NCI-H446 (cell line): ENCODE measurements at places on chromosomes 3 and 15.

DNA sequence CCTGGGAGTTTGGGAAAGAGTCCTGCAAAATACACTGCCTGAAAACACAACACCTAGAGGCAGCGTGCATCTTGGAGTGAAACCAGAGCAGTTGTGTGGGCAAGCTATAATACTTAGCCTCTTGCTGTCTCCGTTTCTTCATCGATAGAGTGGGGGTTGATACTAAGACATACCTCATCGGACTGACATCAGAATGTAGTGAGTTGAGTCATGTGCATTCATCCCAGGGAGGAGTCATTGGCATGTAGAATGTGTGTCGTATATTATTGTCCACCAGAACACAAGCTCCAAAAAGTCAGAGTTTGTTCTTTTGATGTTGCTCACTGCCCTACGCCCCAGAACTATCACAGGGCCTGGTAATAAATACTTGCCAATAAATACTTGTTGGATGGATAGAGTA, 4.3 kb downstream of the SNTN start:
- no peak for DNase-seq

DNA sequence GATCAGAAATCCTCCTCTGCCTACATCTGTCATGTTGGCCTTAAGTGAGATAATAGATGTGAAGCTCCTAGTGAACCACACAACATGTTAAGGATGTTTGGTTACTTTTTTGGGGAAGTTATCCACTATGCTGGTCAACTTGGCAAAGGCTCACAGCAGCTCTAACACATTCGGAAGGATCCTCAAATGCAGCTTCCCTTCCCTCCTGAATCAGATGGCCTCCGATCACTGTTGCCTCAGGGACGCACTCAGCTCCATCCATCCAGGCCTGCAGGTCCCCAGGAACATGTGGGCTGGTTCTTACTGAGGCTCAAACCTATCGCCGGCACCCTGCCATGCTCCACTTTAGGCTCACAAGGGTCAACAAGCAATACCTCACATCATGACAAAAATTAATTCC, 67.9 kb downstream of the CORO2B start:
- DNase-seq = no peak

DNA sequence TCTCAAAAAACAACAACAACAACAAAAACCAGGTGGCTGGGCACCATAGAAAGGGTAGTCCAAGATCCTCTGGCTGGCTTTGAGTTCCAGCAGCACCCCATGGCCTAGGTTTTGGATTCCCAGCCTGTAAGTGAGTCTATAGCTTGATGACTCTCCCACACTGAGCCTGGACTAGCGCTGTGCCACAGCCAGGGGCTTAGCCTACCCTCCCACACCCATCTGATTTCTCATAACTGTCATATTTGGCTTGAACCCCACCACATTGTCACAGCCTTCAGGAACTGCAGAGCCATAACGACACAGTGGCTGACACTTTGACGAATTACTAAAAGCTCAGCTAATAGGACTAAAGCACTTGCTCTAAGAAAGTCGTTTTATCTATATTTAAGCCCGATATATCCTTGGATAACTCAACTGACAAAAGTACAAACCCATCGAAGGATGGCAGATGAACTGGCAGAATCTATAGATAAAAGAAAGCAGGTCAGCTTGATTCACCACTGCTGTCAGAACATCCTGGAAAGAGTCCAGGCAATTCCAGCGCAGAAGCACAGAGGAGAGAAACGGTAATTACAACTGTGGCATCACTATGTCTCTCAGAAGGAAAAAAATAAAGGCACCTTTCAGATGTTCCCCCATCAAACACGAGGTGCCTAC, 62.1 kb downstream of the HOMER2 start:
- DNase-seq = no peak

- DNase-seq = no peak
These were observed 447.4 kb downstream of the AGBL1 start for GRCh38 chr15:86526938-86527690.

DNA sequence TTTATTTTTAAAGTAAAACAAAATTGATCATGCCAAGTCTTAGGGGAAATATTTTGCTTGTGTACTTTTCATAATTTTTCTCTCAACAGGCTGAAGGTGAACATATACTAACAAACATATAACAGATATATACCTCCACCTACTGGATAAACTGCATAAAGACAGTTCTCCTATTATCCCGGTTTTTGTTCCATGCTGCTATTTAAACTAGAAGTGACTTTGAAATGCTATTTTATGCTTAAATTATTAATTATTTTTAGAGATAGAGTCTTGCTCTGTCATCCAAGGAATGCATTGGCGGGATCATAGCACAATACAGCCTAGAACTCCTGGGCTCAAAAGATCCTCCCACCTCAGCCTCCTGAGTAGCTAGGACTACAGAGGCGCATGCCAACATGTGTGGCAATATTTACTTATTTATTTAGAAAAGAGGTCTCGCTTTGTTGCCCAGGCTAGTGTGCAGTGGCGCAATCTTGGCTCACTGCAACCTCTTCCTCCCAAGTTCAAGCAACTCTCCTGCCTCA, 49.8 kb downstream of the ST3GAL6 start:
- DNase-seq = no peak

DNA sequence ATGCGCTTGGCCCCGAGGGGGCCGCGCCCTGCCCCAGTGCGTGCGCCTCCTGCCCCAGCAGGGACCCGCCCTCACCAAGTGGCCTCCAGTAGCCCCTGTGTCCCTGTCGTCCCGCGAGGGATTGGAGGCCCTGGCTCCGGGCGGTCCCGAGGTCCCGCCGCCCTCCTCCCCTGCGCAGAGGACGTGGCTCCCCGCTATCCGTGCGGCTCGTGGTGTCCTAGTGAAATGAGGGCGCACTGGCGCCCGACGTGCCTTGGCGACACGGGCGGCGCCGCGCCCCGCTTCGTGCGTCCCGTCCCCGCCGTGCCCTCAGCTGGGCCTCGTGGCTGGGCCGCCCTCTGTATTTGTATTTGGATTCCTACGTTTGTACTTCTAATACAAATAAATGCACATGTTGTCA, 557.5 kb downstream of the OCA2 start:
- DNase-seq = no peak

DNA sequence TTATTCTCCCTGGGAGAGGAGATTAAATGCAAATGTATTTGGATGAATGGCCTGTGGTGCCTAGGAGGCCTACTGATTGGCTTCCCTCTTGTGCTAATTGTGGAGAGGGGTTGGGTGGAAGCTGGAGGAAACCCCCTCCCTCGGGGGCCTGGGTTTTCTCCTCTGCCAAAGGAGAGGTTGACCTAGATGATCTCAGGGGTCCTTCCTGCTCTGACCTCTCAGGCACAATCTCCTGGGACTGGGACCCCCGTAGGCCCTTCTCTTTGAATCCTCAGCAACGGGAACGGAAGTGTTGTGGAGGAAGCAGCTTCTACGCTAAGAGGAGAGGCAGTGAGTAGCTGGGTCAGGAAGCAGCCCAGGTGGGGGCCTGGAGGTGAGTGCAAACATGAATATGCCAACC, 40.5 kb upstream of the MAGEF1 start:
- no peak for DNase-seq

GRCh38 chr3:148903941-148904340, 38.8 kb downstream of the CPA3 start:
- no peak for DNase-seq

- DNase-seq = peak; percentile 63
These were observed 25.0 kb upstream of the BCL6 start for GRCh38 chr3:187770224-187770623.

DNA sequence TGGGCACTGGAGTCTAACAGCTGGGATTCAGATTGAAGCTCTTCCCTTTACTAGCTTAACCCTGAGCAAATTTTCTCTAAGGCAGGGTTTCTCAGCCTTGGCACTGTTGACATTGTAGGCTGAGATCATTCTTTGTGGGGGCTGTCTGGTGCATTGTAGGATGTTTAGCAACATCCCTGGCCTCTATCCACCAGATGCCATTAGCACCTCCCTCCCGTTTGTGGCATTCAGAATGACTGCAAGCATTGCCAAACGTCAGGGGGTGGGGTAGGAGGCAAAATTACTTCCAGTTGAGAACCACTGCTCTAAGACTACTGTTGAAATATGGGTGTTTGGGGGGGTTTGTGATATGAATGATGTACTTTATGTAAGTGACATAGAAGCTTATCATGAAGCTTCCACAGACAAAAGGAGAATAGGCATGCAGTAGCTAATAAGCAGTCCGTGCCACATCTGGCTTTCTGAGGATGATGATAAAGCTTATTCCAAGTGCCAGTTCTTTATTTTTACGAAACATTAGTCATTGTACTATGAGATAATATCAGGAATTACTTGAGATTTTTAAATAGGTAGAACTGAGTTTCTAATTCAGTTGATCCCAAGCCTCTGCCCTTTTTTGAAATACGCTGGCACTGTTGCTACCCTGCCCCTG, 39.3 kb downstream of the NKIRAS1 start:
- DNase-seq = no peak

GRCh38 chr3:71583566-71584393, at the start of gene FOXP1:
FOXP1 (minus strand) TSS chr3:71583728; CDS start chr3:71198381, 385,347 bp downstream.
- no peak for DNase-seq

- no peak for DNase-seq
These were observed 27.0 kb downstream of the EPHB1 start for GRCh38 chr3:134822090-134822489.

GRCh38 chr15:38688761-38689160, 124.1 kb upstream of the RASGRP1 start:
- no peak for DNase-seq

GRCh38 chr15:98866511-98866910, 141.1 kb downstream of the PGPEP1L start:
- DNase-seq = no peak

DNA sequence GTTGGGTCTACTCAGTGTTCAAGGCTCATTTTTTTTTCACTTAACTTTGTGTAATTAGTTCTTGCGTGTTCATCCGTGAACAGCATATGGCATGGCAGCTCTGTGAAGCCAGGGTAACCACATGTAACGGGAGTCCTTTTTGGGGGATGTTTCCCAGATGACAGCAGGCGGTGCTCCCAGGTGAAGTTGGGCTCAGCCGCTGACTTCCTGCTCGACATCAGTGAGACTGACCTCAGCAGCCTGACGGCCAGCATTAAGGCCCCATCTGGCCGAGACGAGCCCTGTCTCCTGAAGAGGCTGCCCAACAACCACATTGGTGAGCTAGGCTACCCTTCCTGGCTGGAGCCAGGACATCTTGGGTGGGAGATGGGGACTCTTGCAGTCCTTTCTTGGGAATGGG, 62.7 kb downstream of the DNASE1L3 start:
- DNase-seq = no peak

- no peak for DNase-seq
These were observed 442.0 kb downstream of the MAGI1 start for GRCh38 chr3:65596571-65597225.

GRCh38 chr15:94185547-94186236, 45.7 kb upstream of the MCTP2 start:
- DNase-seq = no peak

DNA sequence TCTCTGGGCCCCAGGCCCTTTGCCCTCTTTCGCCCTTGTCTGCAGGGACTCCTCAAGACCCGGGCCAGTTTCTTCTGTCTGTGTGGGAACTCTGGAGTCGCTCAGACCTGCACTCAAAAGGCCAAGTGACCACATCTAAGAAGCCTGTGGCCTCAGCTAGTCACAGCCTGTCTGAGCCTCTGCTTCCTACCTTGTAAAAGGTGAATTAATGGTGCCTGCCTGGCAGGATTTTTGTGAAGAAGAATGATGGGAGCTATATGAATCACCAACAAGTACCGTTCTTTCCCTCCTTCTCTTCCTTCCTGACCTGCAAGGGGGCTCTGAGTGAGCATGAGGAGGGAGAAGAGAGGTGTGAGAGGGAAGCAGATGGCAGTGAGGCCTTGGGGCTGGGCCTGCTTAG, 7.5 kb downstream of the PLIN1 start:
- DNase-seq = no peak

GRCh38 chr3:52088445-52089367, 32.3 kb upstream of the DUSP7 start:
- no peak for DNase-seq

DNA sequence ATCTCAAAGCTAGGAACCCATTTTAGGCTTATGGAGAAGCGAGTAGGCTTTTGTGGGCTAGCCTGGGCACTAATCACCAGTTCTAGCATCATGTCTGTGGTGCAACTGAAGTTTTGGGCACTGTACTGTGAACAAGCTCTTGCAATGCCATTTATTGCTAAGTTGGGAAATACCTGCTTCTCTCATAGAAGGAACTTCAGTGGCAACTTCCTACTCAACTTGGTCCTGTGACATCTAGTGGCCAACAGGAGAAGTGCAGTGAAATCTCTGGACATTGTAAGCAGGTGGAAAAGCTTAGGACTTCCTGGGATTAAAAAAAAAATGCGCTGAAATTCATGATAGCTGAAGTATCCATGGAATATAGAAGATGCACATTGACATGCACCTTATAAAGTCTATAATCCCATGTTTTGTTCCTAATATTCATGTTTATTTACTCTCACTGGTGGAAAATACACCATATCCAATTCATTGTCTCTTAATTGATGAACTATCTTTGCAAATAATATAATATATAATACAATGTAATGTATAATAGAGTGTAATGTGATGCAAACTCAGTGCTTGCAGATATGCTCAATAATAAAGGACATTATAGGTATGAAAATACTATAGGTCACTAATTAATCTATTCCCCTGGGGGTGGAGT, 6.5 kb upstream of the ALDH1A3 start:
- DNase-seq = peak; percentile 39

- no peak for DNase-seq
These were observed 292.4 kb upstream of the CBLB start for GRCh38 chr3:106161246-106161645.

GRCh38 chr3:81242871-81243270, 518.6 kb downstream of the GBE1 start:
- DNase-seq = peak; percentile 9

DNA sequence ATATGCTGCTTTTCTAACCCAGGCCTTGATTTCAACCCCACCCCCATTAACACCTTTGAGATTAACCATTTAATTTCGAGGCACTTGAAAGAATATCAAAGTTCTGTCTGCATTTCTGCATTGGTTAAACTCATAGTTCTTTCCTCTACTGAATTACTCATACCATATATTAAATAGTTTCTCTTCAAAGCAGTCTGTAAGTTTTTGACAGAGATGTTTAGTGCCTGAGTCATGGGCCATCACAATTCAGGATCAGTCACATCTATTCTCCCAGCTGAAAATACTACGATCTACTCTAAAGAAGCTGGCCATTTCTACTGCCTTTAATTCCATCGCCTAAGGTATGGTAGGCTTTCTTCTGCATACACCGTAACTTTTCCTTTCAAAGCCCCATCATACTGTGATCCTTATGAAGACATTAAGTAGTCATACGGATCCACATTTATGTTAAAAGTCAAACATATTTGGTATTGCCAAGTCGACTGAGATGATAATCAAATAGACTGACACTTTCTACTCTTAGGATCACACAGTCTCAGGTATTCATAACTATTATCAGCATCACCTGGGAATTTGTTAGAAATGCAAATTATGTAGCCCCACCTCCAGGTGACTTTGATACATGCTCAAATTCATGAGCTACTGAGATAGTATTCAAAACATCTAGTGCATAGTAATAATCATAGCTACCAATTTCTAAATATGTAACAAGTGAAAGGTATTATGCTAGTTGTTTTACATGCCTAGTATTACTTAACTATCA, 489.4 kb upstream of the IL12A start:
- DNase-seq = no peak

GRCh38 chr15:89777073-89777751, 1.1 kb downstream of the MESP2 start:
- no peak for DNase-seq
